ENCODE measurements at places on chromosomes 6 and 20. TPM values are rescaled to one million over a fixed set of nuclear protein-coding genes. Genes with fewer than 3 reads are reported as not detected.

ARHGAP40 gene
- 5.0 TPM for total RNA-seq

GRCh38 chr20:760751-761417 is 7.4 kb downstream of the SLC52A3 start:
- H3K36me3 ChIP-seq, result no peaks in the 10 kb centered on the region
- no peak overlapping the region for H3K27ac ChIP-seq
- H3K4me1 ChIP-seq, result peaks cover 3% of the 10 kb centered on the region
- H3K27me3 ChIP-seq, result no peaks in the 10 kb centered on the region

DNA sequence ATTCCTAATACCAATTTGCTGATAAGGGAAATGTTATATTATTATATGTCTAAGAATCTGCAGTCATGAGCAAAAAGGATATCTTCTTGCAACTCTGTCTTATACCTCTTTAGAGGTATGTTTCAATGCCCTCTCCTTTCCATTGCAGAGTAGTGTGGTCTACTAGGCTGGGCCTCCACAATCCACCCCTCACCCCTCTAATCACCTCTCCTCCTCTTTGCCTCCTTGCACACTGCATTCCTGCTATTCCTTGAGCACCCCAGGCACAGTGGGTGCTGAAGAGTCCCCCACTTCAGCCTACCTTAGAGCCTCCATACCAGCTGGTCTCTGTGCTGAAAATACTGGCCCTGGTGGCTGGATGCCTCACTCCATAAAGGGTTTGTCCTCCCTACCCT is 26.9 kb downstream of the ARMC2 start:
- no peaks in the 10 kb centered on the region for H3K36me3 ChIP-seq
- H3K4me3 ChIP-seq, result no peak overlapping the region
- peak overlapping the region; percentile 18 for H3K27ac ChIP-seq
- DNase-seq, result no peak

- H3K36me3 ChIP-seq, result no peaks in the 10 kb centered on the region
- H3K27me3 ChIP-seq, result no peaks in the 10 kb centered on the region
- H3K27ac ChIP-seq, result no peak overlapping the region
- H3K4me1 ChIP-seq, result no peaks in the 10 kb centered on the region
Measured at GRCh38 chr6:105204768-105205167, 25.0 kb upstream of the POPDC3 start.

DNA sequence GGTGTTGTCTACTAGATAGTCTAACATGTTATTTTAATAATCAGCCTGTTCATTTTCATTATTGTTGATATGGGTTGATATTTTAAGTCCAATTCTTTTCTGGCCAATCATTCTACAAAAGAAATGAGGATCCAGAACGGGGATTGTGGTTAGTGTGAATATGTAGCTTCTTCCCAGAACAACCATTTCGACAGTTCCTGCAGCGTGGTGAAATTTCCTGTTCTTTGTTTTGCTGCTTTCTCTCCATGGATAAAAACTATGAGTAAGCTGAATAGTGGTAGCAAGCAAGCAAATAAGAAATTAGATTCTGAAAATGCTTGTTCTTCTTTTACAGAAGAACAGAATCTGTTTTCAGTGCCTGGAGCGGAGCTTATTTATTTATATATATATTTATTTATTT is 65.5 kb upstream of the F13A1 start:
- DNase-seq, result no peak
- no peaks in the 10 kb centered on the region for H3K36me3 ChIP-seq
- no peak overlapping the region for H3K4me3 ChIP-seq
- no peaks in the 10 kb centered on the region for H3K27me3 ChIP-seq
- no peak overlapping the region for H3K27ac ChIP-seq
- H3K4me1 ChIP-seq, result no peaks in the 10 kb centered on the region

SLC17A2 gene
- total RNA-seq, result not detected

DNA sequence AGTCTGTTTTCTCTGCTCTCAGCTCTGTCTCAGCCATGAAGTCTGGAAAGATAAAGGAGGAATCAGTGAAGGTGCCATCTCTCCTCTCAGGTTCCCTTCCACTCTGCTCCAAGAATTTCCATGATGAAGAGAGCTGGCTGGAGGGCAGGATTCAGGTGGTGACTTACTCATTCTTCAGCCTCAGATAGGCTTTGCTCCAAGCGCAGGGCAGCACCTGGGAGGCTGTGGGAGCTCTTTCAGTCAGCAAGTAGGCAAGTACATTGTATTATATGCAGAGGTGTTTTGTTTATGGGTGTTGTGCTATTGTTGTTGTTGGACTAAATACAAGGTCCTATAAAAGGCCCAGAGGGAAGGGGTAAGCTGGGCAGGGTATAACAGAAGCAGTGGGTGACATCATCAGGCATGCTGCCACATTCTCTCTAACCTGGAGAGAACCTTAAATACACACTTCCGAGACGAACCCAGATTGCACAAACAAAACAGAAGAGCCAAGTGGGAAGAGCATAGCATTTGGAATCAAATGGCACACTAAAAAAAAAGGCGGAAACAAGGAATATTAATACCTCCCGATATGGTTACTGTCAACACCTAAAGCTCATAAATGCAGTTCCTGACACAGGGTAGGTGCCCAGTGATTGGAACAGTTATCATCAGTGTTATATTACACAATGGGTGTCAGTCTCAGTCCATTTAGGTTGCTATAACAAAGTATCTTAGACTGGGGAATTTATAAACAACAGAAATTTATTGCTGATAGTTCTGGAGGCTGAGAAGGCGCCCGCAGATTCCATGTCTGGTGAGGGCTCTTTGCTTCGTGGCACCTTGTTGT is 14.5 kb upstream of the PSMG4 start:
- H3K4me1 ChIP-seq, result no peaks in the 10 kb centered on the region
- H3K4me3 ChIP-seq, result no peak overlapping the region
- DNase-seq, result no peak
- H3K27me3 ChIP-seq, result no peaks in the 10 kb centered on the region
- H3K36me3 ChIP-seq, result no peaks in the 10 kb centered on the region

APOBEC2 gene
- total RNA-seq, result 0.51 TPM

- H3K4me3 ChIP-seq, result no peak overlapping the region
- no peak overlapping the region for H3K27ac ChIP-seq
- H3K36me3 ChIP-seq, result peaks cover 25% of the 10 kb centered on the region
Measured at GRCh38 chr20:20518263-20518662, 150.4 kb downstream of the INSM1 start.

DNA sequence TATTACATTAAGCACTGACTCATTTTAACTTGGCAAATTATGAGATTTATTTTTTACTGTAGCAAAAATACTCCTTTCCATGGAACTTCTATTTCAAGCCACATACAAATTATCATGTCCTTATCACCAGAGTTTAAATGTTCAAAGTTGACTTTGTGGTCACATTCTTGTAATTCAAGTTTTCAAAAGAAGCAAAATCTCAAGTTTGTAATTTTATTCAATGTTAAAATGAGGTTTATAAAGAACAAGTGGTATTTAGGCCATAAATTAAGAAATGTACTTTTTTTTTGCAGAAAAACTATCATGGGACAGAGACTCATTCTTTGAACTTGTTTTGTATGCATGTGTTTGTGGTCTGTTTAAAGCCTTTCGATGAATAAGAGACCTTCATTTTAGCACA is 811.5 kb downstream of the TENT5A start:
- no peak overlapping the region for H3K4me3 ChIP-seq
- DNase-seq, result no peak
- no peaks in the 10 kb centered on the region for H3K27me3 ChIP-seq
- H3K36me3 ChIP-seq, result no peaks in the 10 kb centered on the region
- H3K4me1 ChIP-seq, result peaks cover 20% of the 10 kb centered on the region

GRCh38 chr6:166106076-166106686 is 61.5 kb downstream of the TBXT start:
- H3K27ac ChIP-seq, result no peak overlapping the region
- H3K27me3 ChIP-seq, result no peaks in the 10 kb centered on the region
- H3K36me3 ChIP-seq, result no peaks in the 10 kb centered on the region
- DNase-seq, result peak; percentile 78
- no peaks in the 10 kb centered on the region for H3K4me1 ChIP-seq

DNA sequence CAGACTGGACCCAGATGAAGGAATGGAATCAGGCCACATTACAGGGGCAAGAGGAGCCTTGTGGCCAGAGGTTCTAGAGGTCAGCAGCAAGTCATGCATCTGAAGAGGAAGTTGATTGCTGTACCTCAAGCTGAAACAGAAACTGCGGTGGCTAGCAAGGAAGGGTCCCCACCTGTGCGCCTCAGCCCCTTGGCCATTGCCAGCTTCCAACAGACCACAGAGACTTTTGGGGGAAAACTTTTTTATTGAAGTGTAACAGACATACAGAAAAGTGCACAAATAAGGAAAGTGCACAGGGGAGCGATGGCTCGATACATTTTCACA is 26.8 kb upstream of the SLC9A8 start:
- no peaks in the 10 kb centered on the region for H3K4me1 ChIP-seq
- no peaks in the 10 kb centered on the region for H3K27me3 ChIP-seq
- H3K27ac ChIP-seq, result no peak overlapping the region
- H3K4me3 ChIP-seq, result no peak overlapping the region
- DNase-seq, result no peak

DNA sequence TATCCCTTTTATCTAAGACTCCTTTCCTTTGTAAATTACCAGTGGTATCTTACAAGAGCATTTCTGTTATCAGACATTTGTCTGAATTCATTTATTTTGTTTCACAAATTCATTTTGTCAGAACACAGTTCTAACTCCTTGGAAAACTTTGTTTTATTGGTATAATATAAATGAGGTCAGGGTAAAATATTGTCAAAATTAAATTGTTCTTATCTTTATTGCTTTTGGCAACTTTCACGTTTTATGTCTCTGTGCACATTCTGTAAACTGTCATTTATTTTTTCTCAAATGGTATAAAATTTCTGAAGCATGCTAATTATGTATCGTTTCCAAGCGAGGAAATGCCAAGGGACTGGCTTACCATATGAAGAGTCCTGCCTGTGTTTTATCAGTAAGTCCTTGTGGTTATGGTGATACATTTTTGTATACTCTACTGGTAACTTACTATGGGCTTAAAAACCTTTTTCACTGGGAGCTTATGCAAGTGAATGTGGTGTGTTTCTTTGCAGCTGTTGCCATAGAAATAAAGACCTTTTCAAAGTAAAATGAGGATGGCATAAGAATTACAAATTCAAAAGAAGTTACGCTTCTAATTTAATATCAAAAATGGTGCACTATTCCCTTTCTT is 214.2 kb downstream of the COL19A1 start:
- DNase-seq, result peak; percentile 42
- H3K36me3 ChIP-seq, result no peaks in the 10 kb centered on the region
- H3K4me3 ChIP-seq, result no peak overlapping the region
- H3K27ac ChIP-seq, result no peak overlapping the region
- no peaks in the 10 kb centered on the region for H3K4me1 ChIP-seq

- H3K27ac ChIP-seq, result no peak overlapping the region
- no peak for DNase-seq
- H3K27me3 ChIP-seq, result no peaks in the 10 kb centered on the region
- no peak overlapping the region for H3K4me3 ChIP-seq
Measured at GRCh38 chr6:15274692-15275387, 29.0 kb downstream of the JARID2 start.
